ENCODE measurements at places on chromosomes 4 and X.

DNA sequence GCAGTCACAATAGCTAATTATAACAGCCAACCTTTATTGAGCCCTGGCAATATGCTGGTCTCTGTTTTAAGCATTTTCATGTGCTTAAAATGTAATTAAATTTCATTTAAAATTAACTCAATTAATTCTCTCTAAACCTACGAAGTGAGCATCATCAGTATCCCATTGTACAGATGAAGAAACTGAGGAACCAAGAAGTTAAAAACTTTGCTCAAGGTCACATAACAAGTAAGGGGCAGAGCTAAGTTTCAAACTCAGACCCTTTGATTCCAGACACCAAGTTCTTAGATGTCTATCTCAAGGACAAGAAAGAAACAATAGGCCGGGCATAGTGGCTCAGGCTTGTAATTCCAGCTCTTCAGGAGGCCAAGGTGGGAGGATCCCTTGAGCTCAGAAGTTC, 55.9 kb upstream of the NFKB1 start:
- no peak for DNase-seq

GRCh38 chrX:109389917-109390316, 92.0 kb downstream of the GUCY2F start:
- no peak for DNase-seq

GRCh38 chr4:83618431-83618830, 82.5 kb downstream of the GPAT3 start:
- DNase-seq: no peak

GRCh38 chr4:40630335-40631021, 814 bp upstream of the RBM47 start:
- no peak for DNase-seq

- DNase-seq: no peak
Observed at GRCh38 chrX:8484360-8484949, 19.8 kb downstream of the VCX3B start.

DNA sequence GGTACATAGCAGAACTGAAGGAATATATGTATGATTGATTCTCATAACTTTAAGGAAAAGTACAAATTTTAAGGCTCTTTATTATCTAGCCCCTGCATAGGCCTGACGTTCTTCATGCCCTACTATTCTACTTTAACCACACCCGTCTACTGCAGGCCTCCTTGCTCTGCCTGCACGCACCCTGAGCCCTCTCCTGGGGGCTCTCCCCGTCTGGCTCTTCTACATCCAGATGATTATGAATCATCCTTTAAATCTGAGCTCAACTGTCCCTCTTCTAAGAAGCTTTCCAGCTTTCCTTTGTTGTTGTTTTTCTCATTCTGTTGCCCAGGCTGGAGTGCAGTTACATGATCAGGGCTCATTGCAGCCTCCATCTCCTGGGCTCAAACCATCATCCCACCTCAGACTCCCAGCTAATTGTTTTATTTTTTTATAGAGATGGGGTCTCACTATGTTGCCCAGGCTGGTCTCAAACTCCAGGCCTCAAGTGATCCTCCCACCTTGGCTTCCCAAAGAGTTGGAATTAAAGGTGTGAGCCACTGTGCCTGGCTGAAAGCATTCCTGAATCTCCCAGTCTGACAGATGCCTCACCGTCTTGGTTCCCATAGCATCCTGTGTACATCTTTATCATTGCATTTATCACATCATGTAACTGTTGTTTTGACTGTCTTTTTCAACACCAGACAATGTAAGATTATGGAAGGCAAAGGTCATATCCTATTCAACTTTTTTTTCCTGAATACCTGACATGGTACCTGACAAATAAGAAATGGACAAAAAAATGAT, 89.2 kb downstream of the WDFY3 start:
- no peak for DNase-seq

- no peak for DNase-seq
Observed at GRCh38 chrX:48560681-48561080, 13.6 kb upstream of the RBM3 start.

Measured in anterior cingulate cortex (tissue), 58 donors.